HT1080 (cell line): ENCODE measurements at places on chromosomes 1 and 21. TPM values are rescaled to one million over a fixed set of nuclear protein-coding genes. Genes with fewer than 3 reads are reported as not detected.
A peak's percentile ranks its signal among the peaks of the same experiment; 100 is the strongest.

The TSPAN1 gene
- 0.77 and 2.4 TPM in 2 replicates for total RNA-seq

The PROK1 gene
- not detected in 2 replicates for total RNA-seq

The SPRR2B gene
- not detected in 2 replicates for total RNA-seq

The PCSK9 gene
- 0.03 and 0.05 TPM in 2 replicates for total RNA-seq

DNA sequence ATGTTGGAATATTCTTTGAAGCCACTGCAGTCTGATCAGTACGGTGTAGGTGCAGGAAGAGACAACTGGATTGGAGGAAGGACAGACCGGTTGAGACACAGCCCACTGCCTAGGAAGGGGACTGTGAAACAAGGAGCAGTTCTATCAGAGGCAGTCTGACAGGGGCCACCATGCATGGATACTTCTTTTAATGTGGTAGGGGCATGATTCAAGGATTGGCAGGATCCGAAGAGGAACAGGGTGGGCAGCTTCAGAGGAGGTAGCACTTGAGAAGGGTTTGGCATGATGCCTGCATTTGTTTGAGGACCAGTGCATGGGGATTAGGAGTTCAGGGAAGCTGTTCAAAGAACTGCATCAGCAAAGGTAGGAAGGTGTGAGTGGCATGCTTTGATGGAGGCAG, 167.9 kb downstream of the DYRK1A start:
- DNase-seq: no peak

- peak; percentile 65 for DNase-seq
Measured at GRCh38 chr1:188237573-188238348, 1409.0 kb downstream of the PLA2G4A start.

GRCh38 chr1:153536012-153536670, 350 bp upstream of the S100A6 start:
- DNase-seq: peak; percentile 96

GRCh38 chr1:69569576-69570328, 2.0 kb downstream of the LRRC7 start:
- DNase-seq: no peak

- peak; percentile 69 for DNase-seq
Measured at GRCh38 chr1:39738622-39739366, at the start of gene PPIE. Gene PPIE (plus strand): TSS chr1:39738882. CDS start chr1:39738901, 19 bp downstream.

- DNase-seq: no peak
Measured at GRCh38 chr1:183290628-183291027, 104.6 kb downstream of the LAMC2 start.

- DNase-seq: peak; percentile 87
Measured at GRCh38 chr1:227192163-227192562, 126.1 kb downstream of the CDC42BPA start.
